Right cardiac atrium (tissue), 5 donors: ENCODE measurements at places on chromosomes 7 and 10. TPM values are rescaled to one million over a fixed set of nuclear protein-coding genes. Genes with fewer than 3 reads are reported as not detected.

Gene CDK1
- 1.5 TPM for polyA plus RNA-seq

Gene ABCB4
- 5.4 TPM for polyA plus RNA-seq

DNA sequence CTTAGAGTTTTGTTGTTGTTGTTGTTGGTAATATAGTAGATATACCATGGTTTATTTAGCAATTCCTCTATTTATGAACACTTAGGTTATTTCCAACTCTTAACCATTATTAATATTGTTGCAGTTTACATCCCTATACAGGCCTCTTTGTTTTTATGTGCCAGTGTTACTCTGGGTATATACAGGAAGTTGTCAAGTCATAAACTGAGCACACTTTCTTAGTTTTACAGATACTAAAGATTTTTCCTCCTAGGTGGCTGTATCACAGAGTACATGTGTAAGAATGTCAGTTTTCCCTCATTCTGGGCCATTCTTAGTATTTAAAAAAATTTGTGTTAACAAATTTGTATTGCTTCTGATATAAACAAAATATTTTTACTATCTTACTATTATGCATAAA, 128.4 kb downstream of the ARL4A start:
- no peak for DNase-seq

GRCh38 chr10:131872827-131873375, 27.9 kb upstream of the PPP2R2D start:
- DNase-seq, result no peak

GRCh38 chr10:110576220-110576619, 8.7 kb downstream of the SMC3 start:
- no peak for DNase-seq

GRCh38 chr10:16843252-16843870, 26.1 kb upstream of the RSU1 start:
- no peak for DNase-seq
